Activated CD4-positive, alpha-beta T cell treated with anti-CD3 and anti-CD28 coated beads, Interleukin-2, amount 50 U/mL, for 4 hours (primary cell): ENCODE measurements at places on chromosomes 4 and X.

GRCh38 chr4:6499238-6499600 is 26.8 kb upstream of the PPP2R2C start:
- DNase-seq: no peak

DNA sequence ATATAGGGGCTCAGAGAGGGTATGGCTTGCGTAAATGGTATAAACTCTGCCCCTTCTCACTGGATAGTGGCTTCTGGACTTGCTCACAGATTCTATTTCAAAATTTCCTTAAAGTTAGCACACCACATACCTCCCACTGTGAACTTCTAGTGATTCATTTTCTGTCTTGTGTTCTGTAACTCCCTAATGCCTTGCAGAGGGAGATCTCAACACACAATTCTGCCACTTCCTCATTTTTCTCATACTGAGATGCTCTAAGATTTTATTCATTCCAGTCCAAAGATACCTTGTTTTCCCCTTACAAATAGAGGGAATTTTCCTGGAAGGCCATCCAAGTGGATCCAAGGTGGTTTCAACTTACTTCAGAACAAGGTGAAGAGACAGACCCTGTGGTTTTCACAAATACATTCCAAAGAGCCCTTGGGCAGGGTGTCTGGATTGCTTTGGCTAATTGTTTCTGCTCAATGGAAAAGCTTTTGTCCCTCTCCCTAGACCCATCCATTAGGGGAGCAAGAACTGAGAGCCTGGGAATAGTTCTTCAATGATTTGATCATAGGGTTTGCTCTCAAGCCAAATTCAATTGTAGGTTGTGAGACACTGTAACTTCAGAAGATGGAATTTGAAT is 52.1 kb upstream of the CAPN6 start:
- no peak for DNase-seq

DNA sequence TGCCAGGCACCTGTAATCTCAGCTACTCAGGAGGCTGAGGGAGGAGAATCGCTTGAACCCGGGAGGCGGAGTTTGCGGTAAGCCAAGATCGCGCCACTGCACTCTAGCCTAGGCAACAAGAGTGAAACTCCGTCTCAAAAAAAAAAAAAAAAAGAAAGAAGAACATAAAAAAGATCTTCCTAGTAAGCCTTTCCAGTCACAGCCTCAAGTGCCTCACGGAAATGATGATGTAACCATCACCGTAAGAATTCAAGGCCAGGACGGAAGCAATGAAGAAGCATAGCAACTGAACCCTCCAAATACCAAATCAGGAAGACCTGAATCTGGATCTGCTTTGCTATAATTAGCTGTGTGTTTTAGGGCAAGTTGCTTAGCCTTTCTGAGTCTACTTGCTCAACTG is 28.8 kb downstream of the RBM47 start:
- DNase-seq: no peak

DNA sequence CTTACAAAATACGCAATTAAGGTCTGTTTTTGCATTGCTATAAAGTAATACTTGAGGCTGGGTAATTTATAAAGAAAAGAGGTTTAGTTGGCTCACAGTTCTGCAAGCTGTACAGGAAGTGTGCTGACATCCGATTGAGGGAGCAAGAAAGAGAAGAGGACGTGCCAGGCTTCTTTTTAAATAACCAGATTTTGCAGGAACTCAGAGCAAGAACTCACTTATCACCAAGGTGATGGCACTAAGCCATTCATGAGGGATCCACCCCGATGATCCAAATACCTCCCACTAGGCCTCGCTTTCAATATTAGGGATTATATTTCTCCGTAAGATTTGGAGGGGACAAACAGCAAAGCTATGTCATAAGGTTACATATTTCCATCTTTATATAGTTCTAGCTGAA is 456.7 kb downstream of the GLUD2 start:
- no peak for DNase-seq

DNA sequence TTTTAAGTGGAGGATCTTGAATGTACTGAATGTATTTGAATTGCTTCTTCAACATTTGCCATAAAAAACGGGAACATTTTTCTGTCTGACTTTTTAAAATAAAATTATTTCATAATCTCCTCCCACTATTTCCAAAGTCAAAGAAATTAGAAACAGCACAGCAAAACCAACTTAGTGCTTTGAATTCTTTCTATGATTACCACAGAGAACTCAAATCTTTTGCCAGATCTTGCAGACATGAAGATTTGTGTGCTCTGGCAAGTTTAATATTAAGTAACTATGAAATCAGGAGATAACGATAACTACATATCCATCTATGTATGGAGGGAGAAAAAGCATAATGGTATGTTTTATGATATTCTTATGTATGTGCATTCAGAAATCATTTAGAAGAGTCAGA is 982.2 kb downstream of the PCDH7 start:
- DNase-seq: no peak
